Neuronal stem cell (in vitro differentiated cells): ENCODE measurements at places on chromosomes 2 and 18.

DNA sequence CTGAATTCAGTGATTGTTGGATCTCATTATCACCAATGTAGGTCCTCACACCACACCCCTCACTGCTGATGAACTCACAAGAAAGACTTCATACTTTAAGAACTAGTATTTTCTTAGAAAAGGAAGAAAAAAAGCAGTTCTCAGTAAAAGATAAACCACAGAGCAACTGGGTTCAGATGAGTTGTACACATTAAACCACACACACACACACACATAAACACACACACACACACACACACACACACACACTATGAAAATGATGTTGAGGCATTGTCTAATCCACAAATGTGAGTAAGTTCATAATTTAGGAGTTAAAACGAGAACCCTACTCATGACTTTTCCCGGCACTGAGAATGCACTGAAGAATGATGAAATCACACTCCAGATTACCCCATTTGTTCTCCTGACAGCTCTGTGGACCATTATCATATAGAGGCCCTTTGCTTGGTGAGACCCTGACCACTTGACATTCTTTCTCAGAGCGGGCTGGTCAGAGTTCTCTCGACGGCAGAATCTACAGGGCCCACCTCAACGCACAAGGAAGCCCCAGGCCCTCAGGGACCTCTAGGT, 106.2 kb downstream of the BCL2 start:
- DNase-seq = no peak

DNA sequence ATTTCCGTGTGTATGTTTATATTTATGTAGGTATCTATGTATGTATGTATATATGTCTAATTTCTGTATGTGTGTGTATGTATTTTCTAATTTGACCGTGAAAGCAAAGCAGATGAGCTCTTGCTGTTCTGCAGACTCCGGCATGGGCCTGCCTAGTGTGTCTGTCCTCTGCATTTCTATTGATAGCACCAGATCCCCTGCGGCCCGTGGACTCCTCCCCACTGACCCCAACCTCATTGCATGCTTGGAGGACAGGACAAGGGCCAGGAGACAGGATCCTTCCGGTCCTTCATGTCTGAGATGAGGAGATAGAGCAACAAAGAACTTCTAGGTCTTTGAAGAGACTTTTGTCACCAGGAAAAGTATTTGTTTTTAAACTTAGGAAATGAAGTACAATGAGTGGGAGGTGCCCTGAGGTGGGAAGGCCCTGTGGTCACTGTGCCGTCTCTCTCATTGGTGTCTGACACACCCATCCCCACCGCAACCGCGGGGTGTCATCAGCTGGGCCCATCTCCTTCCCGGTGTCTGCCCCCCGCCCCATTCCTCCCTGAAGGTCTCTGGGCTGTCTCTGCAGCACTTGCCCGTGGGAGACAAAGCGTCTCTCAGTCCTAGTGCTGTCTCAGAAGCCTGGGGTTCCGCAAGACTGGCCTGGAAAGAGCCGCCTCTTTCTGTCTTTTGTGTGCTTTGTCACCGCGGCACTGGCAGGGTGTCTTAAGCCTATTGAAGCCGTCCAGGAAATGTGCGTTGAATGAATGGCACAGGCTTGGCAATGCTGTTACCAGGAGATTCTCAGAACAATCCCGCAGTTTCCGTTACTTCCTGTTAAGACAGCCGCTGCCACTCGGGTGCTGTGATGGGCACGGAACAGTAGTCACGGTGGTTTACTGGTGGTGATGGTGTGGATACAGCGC, 216.4 kb downstream of the AGAP1 start:
- DNase-seq = peak; percentile 40

DNA sequence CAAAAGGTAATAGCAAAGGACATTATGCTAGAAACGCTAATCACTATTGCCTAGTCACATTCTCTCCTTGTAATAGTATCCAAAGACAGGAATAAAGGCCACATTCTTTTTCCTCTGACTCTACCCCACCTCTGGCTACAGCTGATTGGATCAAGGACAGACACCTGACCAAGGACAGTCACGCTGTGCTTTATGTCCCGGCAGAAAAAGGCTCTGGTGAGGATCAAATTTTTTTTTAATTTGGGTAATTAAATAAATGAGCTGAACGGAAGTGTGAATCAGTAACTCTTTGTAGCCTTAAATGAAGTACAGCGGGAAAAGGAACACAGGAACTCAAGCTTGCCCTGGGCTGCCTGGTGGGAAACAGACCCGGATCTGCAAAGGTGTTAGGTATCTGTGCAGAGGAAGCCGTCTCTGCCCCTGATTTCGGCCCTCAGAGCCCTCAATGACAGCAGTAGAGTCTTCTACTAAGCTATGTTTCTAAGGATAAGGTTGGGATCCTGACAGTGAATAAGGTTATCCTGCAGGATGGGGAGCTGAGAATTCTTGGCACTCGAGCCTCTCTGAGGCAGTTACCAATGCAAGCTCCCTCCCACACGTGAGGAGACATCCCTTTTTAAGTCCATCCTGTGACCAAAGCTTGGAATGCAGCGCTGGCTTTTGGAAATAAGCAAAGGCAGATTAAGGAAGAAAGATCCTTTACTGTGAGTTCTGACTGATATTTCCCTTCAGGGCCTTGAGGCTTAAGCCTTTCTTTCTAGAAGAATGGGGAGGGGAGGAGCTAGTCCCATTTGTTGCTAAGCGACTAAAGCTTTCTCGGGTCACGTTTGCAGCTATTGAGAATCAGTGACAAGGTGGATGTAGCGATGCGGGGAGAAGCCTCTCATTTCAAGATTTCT, 37.8 kb upstream of the IKZF2 start:
- DNase-seq = peak; percentile 86

- no peak for DNase-seq
Measured at GRCh38 chr2:96601382-96602292, 36.5 kb downstream of the KANSL3 start.

GRCh38 chr2:44275927-44276303, 635 bp downstream of the SLC3A1 start:
- DNase-seq = no peak

DNA sequence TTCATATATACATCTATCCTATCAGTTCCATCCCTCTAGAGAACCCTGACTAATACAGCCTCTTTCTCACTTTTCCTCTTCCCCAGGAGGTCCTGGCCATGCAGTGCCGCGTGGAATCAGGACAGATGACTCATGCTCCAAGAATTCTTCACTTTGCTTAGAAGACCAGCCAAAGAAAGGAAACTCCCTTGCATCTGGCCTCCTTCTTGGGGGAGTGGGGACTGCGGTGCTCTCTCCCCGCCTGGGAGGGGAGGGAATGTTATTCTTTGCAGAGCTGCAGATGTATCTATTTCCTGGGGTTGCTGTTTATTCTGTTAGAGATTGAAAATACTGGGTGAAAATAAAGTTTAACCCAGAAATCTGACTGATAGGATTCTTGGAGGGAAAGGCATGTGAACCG, 111.5 kb upstream of the SH3BP4 start:
- peak; percentile 17 for DNase-seq

DNA sequence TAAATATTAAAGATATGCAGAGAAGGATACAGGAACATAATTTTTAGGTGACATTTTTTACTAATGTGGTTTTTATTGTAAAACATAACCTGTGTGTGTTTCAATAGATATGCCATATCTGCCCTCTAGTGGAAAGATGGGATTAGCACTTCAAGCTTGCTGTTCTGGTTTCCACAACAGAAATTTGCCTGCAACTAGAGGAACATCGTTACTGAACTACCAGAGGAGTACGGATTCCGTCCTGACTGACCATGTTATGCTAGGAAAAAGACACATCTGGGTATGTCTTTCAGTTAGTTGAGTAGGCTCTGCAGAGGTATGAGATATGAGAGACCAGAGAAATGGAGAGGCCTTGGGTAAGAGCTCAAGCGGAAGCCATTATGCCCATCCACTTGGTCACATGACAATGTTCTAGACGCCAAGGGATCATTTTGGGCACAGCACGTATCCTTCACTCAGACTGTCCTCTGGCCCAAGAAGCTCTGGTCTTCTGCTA, 104.9 kb downstream of the MBD2 start:
- DNase-seq = peak; percentile 44

DNA sequence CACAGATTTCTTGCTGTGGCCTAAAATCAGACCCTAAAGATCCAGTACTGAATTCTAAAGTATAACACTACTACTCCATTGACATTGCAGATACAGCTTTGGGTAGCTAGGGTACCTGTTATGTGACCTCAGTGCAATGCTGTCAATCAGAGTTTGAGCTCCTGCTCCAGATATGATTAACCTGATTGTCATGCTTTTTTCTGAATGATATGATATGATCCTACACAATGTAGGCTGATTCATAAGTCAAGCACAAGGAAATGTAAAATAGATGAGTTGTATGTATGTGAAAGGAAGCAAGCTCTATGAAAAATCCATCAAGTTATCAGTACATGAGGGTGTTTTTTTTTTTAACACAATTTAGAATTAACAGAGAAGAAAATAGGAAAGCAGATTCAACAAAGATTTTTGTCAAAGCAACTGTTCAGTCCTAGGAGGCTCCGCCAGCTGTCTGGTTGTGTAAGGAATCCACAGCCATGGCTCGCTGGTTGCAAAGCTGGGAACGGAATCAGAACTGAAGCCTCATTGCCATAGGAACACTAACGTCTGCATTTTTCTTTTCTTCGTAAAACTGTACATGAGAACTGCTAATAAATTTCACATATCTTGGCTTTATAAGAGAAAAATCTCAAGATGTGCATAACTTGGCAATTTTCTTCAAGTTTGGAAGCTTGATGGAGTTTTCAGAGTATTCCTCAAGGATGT, 52.9 kb downstream of the NR4A2 start:
- no peak for DNase-seq

DNA sequence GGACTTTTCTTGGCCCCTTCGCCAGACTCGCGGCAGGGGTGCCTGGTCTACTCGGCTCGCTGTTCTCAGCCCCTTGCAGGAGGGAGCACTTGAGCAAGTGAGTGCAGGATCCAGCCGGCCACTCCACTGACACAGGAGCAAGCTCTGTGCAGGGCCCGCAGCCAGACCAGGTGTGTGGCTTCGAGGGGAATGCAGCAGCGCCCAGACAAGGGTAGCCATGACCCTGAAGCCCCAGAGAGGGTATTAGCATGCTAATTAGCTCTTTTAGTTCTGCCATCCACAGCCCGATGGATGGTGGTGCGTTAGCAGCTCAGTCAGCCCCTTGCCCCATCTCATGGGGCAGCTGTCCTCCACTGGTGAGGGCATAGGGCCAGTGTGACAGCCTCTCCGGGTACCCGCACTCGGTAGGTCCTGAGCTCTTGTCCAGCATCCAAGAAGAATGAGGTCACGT, 103.2 kb upstream of the HS6ST1 start:
- no peak for DNase-seq

DNA sequence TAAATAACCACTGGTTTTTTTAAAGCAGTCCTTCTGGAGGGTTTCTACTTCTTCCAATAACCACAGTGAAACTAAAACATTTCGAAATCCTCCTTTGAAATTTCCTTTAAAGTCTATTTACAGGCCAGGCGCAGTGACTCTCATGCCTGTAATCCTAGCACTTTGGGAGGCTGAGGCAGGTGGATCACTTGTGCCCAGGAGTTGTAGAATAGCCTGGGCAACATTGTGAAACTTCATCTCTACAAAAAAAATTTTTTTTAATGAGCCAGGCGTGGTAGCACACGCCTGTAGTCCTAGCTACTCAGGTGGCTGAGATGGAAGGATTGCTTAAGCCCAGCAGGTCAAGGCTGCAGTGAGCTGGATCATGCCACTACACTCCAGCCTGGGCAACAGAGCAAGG, 15.2 kb downstream of the KIDINS220 start:
- DNase-seq = no peak

DNA sequence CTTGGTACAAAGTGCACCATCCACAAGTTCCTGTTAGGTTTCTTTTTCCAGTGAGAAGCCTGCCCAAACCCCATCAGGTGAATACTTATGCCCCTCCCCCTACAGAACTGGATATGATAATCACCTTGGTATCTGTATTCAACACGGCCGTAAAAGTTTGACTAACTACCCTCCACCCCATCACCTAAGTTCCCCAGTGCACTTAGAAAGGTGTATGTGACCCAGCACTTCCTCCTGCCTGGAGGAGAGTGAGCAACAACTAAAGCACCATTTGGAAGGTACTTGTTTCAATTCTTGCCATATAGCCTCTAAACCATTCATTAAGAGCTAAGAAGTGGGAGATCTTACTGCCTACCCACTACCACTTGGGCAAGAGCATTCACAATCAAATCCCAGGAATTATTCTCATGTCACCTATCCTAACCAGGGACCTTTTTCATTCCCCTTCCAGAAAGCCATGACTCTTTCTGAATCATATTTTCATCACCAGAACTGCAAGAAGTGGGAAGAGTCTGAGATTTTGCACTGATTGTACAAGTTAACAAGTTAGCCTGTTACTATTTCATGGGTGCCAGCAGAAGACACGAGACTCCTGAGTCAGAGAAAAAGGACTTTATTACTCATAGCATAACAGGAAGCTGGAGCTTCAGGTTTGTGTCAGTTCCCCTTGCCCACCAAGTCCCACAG, 53.5 kb upstream of the NDUFV2 start:
- no peak for DNase-seq

DNA sequence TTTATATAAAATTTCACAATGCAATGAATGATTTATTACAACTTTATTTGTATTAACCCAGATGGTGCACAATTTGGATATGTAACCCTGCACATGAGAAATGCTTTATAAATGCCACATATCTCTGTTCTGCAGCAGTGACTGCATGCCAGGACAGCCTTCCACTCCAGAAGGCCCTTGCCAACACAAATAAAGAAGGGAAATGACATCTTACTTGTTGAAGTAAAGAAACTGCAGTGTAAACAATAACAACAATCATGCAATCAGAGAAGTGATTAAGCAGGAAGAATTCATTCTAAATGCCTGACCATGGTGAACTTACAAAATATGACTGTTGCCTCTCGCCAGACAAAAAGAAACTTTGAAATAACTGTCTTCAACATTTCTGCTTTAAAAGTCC, 129.9 kb upstream of the CHST9 start:
- DNase-seq = no peak

DNA sequence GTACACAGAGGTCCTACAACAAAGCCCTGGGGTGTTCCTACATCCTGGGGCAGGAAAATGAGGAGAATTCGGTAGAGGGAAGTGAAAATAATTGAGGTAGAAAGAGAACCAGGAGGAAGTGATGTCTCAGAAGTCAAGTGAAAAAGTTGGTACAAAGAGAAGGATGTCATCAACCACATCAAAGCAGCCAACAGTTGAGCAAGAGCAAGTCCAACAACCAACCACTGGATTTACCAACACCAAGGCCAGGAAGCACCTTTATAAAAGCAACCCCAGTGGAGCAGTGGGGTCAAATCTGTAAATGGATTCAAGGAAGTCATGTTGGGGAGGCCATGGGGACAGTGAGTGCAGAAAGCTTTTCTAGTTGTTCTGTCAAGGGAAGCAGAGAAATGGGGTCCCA, 360.4 kb downstream of the ZNF516 start:
- DNase-seq = no peak

- no peak for DNase-seq
Measured at GRCh38 chr2:172635548-172635947, 79.7 kb downstream of the PDK1 start.
